T-helper 2 cell (primary cell): ENCODE measurements at places on chromosomes 5 and 9.

DNA sequence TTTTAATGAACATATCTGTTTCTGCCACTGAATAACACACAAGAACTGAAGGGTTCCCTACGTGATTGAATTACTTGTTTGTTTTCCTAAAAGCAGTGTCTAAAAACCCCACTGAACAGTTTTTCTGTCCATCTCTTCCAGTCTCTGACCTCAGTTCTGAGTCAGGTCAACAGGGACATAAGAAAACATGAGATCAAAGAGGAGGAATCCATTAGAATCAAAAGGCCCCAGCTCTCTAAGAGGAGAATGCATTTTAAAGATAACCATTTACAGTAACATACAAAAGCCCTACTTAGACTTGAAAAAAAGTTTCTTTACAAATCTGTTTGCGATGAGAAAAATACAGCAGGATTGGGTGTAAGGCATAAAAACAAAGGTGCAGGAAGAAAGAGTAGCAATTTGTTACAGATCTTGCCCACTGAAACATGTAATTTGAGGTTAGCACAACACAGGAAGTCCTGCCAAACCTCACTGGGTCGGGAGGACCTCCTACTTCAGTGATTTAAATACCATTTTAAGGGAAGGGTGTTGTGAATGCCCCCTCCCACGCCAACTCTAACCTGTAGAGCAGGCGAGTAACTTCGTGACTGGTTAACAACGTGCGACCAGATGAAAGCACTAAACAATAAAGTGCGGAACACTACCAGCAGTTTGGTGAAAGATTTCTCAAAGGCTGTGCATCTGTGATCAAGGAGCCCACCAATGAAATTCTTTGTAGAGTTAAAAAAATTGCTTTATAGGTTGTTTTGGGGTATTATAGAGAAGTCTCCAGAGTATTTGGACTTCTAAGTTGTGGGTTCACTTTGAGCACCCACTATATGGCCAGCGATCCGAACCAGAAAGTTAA lies 1.3 kb downstream of the QSOX2 start:
- DNase-seq, result no peak

GRCh38 chr5:93576994-93577853 lies 3.8 kb downstream of the NR2F1-AS1 start:
- DNase-seq, result no peak

DNA sequence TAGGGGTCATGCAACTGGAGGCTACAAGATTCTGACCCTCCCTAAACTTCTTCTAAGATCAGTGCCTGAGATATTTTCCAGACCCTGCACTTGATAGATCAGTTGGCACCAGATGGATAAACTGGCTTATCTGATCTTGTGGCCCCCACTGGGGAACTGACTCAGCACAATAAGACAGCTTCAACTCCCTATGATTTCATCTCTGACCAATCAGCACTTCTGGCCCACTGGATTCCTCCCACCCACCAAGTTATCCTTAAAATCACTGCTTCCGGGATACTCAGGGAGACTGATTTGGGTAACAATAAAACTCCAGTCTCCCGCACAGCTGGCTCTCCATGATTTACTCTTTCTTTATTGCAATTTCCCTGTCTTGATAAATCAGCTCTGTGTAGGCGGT lies 2180.4 kb upstream of the WWC1 start:
- DNase-seq, result no peak

DNA sequence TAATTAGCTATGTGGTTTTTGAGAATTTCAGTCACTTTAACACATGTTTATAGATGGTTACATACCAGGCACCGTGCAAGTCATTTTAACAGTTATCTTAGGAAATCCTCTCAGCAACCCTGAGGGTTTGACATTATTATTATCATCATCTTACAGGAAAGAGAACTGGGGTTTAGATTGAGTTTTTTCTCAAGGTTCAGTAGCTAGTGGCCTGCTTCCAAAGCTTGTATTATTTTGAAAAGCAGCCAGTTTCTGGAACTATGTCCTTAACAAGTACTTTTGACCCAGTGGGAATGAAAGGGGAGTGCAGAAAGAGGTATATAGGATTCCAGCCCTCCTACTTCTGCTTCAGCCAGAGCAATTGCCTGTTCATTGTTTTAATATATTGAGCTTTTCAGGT lies 157.5 kb downstream of the COMMD10 start:
- no peak for DNase-seq

DNA sequence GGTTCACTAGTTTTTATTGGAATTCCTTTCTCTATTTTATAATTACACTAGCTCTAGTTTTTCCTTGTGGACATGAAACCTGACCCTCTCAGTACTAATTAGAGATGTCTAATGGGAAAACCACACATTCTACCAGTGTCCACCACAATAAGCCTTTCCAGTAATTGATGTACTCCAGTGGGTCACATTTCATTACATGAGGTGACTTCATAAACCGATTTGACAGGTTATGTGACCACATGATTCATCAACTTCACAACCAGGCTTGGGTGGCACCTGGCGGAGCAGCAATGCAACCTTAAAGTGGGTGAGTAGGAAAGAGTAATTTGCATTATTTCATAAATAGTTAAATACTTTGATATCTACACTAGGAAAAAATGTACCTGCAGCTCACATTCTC lies 284.2 kb upstream of the ADAMTS16 start:
- no peak for DNase-seq

DNA sequence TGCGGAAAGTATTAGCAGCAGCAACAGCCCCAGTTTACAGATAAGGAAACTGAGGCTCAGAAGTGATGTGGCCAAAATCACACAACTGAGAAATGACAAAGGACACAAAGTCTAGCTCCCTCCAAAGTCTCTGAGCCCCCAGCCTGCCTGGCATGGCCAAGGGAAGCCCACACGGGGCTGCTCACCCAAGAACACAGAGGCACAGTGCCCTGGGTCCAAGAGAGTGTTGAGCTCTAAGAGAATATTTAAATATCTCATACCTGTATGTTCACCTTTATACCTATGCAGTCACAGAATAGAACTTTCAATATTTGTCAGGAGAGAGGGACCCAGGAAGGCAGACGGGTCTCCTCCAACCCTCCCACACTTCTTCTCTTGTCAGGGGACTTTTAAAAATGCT lies 16.6 kb downstream of the VAV2 start:
- no peak for DNase-seq

DNA sequence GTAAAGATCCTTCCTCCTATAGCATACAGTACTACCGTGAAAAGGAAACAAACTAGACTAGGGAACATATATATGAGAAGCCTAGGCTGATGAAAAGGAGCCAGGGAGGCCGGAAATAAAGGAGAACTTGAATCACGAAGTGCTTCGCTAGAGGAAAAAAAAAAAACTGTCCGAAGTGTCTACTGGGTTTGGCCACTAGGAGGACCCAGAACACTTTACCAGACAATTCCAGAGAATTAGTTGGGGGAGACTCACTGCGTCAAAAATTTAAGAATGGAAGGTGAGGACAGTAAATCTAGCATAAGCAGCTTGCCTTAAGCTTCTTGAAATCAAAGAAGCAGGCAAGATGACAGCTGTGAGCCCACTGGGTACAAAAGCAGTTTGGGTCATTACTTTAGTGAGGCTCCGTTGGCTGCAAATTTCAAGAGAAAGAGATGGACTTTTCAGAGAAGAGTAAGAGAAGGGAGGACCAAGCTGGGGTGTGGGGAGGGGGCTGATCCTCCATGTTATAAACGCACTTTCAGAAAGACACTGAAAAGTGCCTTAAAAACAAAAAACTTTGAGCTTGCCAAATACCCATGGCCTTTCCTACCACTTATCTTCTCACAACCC lies 47.4 kb downstream of the P4HA2 start:
- DNase-seq, result no peak

DNA sequence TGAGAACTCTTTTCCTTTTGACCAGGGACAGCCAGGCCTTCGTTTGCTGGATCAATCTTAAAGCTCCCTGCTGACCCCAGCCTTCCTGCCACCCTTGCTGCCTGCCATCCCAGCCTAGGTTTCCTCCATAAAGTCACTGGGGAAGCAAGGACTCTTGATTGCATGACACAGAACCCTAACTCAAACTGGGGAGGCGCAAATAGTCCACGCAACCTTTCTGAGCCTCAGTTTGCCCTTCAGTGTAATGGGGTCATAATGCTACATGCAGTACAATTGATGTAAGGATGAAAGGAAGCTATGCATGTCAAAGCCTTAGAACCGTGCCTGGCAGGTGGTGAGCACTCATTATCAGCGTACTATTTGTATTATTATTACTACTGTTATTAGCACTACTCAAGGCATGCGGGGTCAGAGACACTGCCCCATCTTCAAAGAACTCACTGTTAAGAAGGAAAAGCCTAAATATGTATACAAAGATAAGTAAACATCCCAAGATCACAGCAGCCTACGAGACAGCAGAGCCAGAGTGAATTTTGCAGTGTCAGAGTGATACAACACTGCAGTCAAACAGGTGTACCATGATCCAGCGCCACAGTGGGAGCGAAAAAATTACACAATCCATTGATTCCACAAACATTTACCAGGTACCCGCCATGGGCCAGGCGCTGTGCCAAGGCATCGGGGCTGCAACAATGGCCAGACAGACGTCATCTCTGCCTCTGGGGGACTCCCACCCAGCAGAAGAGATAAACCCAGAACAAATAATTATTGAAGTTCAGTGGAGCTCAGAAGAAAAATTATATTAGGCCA lies 16.9 kb upstream of the CPLX2 start:
- DNase-seq, result no peak

DNA sequence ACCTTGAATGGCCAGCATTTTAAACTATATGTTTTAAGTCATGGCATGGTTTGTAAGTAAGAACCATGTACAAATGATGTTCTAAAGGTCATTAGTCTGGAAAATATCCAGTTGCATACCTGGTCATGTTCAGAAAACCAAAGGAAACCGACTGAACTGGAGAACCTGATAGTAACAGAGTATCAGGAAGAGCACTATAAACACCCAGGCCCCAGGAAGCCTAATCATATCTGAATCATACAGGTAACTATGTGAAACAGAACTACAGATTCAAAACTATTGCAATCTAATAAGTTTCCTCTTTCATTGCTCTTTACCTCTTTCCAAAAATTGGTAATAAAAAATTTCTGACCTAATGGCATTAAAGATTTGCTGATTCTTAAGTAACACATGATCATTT lies 500.3 kb downstream of the ARHGEF28 start:
- DNase-seq, result no peak

DNA sequence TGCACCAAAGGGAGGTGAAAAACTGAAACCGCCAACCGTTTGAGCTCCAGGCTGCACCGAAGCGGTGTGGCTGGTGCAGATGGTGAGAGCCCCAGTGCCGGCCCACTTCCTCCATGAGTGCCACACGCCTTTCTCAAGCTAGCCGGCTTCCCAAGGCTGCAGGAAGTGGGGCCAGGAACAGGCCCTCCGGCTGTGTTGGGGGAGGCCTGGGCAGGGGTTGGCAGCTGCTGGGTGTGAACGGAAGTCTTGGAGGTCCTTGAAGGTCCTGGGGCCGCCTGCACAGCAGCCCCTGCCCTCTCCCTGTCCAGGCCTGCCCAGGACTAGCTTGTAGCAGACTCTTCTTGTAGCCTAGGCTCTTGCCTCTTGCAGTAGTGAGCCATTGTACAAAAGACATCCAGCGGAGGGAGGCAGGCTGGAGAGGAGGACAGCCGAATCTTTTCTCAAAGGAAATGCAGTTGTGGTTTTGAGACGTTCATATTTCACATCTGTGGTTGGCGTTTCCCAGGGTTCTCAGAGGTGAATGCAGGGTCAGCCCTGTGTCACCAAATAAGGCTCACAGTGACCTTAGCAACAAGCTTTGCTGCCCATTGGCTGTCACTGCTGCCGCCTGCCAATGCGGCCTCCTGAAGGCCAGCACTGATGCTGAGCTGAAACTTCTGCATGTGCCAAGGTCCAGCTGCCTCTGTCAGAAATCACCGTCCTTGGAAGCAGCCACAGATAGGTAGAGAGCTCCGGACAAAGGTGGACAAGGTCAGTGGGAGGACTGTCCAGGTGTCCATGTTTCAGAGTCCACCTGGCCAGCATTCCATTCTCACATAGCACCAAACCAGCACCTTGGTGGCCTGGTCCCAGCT lies 23.9 kb downstream of the IRF1 start:
- no peak for DNase-seq
